ENCODE measurements at places on chromosomes 13 and 19.
A peak's percentile ranks its signal among the peaks of the same experiment; 100 is the strongest.

DNA sequence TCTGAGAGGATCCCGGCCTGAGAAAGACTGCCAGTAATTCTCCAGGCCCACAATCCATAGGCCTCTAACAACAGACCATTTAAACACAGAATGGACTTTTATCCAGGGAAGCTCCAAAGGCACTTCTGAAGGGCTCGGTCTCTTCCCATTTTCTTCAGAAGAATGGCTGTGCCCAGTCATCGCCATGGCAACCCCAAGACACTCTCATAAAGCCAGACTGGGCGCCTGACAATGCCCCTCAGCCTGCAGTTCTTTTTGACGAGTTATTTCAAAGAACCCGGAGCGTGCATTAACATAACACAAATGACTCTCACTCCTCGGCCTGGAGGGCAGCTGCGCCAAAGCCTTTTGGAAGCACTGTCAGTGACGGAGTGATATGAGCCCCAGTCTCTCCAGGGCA, 61.0 kb downstream of the RASA3 start:
- no peak for DNase-seq

DNA sequence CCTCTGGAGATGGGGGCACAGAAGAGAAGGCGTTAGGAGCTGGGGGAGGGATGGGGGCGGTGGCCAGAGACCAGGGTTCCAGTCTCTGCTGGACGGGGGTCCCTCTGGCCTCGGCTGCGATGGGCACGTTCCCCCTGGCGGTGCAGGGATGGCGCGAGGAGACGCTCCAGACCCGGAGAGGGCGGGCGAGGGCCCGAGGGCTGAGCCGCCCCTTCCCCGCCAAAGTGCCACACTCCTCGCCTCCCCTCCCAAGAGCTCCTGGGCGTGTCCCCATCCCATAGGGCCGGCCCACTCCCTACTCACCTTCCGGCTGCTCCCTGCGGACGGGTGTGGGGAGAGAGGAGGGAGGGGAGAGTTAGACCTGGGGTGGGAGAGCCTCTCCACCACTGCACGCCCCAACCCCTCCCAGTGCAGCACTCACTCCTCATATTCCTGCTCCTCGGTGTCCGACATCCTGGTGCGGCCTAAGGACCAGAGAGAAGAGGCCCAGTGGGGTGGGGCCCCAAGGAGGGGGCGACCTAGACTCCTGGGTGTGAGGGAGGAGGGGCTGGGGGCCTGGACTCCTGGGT, 2.2 kb downstream of the TNNT1 start:
- DNase-seq: no peak

DNA sequence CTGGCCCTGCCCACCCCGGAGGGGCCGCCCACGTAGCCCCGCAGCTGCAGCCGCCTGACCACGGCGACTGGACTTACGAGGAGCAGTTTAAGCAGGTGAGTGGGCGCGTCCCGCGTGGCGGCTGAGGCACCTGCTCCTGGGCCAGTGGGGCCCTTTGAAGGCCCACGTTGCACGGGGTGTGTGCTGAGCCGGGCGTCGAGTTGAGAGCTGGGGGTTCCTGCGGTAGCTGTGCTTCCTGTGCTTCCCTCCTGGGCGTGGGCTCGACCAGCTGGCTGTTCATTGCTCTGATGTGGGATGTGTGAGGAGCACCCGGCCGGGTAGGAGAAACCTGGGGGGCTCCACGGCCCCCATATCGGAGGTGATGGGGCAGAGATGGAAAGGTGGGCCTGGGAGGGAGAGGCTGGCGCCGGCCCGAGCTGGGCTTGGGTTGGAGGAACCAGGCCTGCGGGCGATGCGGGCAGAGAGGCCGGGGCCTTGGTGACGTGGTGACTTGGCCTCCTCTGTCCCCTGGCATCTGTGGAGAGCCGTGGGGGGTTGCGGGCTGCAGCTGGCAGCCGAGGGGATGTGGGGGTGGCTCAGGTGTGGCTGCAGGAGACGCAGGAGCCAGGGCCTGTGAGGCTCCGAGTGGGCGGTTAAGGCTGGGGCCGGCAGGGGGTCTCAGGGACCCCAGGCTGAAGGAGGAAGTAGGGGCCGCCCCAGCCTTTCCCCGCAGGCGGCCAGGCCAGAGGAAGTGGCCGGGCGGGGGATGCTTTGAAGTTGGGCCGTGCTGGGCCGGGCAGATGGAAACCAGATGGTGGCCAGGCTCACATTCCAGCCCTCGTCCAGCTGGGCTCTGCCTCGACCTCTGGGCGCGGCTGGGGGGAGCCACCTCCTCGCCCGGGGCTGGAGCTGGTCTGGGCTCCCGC, 7.1 kb downstream of the ARID3A start:
- DNase-seq: peak; percentile 40

- no peak for DNase-seq
Measured at GRCh38 chr19:43726736-43727592, 11.1 kb downstream of the IRGC start.

GRCh38 chr19:15072930-15073647, 8.9 kb upstream of the OR1I1 start:
- no peak for DNase-seq

DNA sequence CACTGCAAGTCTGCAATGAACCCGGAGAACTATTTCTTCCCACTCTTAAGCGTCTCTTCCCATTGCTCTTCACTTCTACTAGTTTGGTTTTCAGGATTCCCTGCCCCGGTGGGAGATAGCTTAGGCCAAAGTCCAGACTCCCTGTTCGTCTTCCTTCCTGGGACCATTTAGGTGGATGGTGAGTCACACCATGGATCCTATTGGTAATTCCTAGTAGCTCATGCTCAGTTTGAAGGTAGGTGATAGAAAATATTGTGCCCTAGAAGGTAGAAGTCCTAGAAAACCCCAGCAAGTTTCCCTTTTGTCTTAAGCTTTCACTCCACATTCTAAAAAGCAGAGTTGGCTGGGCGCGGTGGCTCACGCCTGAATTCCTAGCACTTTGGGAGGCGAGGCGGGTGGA, 13.8 kb downstream of the CHAF1A start:
- DNase-seq: no peak

GRCh38 chr13:40175639-40176038, 490.8 kb downstream of the FOXO1 start:
- no peak for DNase-seq

- no peak for DNase-seq
Measured at GRCh38 chr19:47005164-47005641, 14.4 kb upstream of the NPAS1 start.

GRCh38 chr13:79382545-79383275, 23.3 kb downstream of the RBM26 start:
- DNase-seq: no peak

DNA sequence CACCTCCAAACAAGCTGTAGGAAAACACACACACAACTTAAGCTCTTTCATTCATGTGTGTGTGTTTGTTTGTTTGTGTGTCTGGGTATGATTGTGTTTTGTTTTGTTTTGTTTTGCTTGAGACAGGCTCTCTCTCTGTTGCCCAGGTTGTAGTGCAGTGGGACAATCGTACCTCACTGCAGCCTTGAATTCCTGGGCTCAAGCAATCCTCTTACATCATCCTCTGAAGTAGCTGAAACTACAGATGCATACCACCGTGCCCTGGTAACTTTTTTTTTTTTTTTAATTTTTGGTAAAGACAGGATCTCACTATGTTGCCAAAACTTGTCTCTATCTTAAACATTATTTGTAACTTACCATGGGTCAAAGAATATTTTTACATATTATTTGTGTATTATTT, 431.7 kb downstream of the SLITRK1 start:
- DNase-seq: no peak

- no peak for DNase-seq
Measured at GRCh38 chr19:45156751-45157150, 4.0 kb downstream of the NKPD1 start.

DNA sequence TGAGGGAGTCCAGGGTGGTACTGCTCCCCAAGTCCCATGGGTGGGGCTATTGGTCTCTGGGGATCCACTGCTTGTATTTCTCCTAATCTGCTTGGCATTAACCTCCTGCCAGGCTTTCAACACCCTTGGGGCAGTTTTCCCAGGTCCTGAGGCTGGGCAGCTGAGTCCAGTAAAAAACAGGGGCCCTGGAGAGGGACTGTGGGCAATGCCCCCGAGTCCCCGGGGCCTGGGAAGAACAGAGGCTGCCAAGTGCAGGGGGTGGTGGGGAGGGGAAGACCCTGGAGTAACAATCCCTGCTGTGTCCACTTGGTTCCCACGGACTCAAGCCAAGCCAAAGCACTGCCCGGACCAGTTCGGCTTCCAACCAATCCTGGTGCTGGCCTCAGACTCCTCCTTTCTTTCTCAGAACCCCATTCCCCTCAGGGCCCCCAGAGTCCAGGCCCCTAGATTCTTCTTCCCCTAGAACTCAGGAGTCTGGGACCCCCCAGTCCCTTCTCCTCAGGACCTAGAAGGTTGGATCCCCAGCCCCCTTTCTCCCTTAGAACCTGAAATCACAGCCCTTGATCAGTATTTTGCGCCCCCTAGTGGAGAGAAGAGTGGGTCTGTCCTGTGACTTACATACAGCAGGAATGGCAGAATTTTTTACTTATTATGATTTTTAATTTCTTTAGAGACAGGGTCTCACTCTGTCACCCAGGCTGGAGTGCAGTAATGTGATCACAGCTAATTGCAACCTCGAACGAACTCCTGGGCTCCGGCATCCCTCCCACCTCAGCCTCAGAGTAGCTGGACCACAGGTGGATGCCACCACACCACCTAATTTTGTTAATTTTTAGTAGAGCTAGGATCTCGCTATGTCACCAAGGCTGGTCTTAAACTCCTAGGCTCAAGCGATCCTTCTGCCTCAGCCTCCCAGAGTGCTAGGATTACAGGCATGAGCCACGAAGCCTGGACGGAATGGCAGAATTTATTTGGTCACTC, 3.7 kb upstream of the CLPTM1 start:
- peak; percentile 63 for DNase-seq
